Hematopoietic multipotent progenitor cell treated with erythropoietin and hydrocortisone succinate and interleukin-3 and kit ligand, for 17 days (in vitro differentiated cells): ENCODE measurements at places on chromosomes 12 and 14.

- no peak for DNase-seq
Observed at GRCh38 chr12:116382686-116383530, 105.4 kb upstream of the MED13L start.

- DNase-seq, result no peak
Observed at GRCh38 chr12:13539051-13539450, 342.5 kb downstream of the EMP1 start.

DNA sequence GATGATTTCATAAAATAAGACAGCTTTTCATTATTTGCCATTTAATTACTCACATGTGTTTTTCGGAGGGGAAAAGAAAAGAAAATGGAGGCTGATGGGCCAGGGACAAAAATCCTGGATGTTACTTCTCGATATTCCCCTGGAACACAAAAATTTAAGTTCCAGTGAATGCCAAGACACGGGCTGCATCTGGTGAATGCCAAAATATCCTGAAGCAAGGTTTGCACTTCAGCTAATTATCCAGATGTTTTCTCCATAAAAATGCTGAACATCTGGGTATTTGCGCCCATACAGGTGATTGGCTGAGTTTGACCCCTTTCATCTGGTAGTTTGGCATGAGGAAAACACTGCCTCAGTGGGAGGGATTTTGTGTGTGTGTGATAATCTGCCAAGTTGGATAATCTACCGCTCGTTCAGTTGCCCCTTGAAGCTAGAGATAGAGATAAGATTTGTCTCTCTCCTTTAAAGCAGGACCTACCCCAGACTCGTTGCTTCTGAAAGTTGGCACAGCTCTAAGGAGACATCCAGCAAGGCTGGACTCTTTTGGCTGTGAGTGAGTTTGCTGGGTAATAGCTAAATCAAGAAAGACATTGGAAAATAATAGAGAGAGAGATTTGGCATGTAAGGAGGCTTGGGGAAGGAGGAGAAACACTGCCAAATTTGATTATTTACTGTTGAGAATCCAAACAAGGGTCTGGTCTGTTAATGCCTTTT is 390.0 kb downstream of the EGLN3 start:
- no peak for DNase-seq

- no peak for DNase-seq
Observed at GRCh38 chr14:88064841-88065240, 59.9 kb downstream of the GPR65 start.

DNA sequence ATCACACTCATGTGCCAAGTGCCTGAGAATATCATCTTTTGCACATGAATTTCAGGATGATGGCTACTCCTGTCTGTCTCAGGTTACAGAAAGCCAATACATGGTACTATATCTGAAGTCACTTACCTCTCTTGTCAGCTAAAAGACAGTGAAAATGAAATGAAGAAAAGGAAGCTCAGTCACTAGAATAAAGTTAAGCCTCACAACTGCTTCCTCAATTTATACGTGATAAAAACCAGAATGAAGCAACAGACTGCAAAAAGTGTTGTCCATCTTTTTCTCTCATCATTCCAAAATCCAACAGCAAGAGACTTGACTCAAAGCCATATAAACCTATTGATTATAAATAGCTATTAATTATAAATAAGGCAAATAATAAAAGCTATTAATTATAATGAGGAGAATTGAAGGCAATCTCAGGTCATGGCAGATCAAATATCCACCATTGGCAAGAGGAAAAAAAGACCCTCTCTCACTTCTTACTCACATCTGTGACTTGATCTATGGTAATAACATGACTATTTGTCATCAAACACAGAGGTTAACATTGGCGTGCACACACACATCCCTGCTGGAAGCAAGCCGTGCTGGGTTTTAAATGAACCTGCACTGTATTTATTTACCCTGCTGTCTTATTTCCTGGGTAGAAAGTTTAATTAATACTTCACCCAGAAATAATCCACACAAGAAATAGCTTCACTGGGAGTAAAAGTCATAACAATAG is 10.0 kb downstream of the NIN start:
- DNase-seq, result no peak

GRCh38 chr12:55671746-55672145 is 35.1 kb downstream of the OR10P1 start:
- no peak for DNase-seq

- no peak for DNase-seq
Observed at GRCh38 chr14:92481811-92482555, 31.6 kb upstream of the RIN3 start.

GRCh38 chr14:101992708-101993107 is 28.3 kb downstream of the DYNC1H1 start:
- DNase-seq, result no peak

DNA sequence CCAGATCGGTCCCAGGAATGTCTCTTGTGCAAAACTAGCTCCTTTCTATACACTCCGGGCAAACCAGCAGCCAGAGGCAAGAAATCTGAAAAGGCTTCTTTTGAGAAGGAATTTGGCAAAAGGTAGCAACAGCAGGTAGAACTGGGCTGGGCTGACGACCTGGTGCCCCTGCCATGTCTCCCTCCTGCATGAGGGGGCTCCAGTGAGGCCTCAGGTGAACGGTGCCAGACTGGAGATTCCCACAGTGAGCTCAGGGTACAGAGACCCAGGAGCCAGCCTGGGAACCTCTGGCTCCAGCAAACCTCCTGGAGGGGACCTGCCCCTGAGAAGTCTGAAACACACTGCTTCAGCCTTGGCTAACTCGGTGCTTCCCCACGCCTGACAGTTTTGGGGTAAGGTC is 10.8 kb downstream of the ITPK1 start:
- no peak for DNase-seq

GRCh38 chr12:89971880-89972279 is 263.2 kb upstream of the ATP2B1 start:
- DNase-seq, result no peak

DNA sequence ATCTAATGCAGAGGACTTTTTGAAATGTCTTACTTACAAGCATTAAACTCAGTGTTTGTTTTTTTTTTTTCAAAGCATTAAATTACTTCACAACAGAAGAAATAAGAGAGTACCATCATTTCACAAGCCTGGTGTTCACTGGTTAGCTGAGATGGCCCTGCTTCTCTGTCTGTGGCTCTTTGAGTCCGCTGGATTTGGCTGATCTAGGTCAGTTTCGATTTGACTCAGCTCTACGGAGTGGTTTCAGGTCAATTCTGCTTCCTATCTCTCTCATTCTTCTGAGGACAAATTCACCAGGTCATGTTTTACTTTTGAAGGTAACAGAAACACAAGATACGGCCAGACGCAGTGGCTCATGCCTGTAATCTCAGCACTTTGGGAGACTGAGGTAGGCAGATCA is 1066.1 kb downstream of the FLRT2 start:
- DNase-seq, result no peak

DNA sequence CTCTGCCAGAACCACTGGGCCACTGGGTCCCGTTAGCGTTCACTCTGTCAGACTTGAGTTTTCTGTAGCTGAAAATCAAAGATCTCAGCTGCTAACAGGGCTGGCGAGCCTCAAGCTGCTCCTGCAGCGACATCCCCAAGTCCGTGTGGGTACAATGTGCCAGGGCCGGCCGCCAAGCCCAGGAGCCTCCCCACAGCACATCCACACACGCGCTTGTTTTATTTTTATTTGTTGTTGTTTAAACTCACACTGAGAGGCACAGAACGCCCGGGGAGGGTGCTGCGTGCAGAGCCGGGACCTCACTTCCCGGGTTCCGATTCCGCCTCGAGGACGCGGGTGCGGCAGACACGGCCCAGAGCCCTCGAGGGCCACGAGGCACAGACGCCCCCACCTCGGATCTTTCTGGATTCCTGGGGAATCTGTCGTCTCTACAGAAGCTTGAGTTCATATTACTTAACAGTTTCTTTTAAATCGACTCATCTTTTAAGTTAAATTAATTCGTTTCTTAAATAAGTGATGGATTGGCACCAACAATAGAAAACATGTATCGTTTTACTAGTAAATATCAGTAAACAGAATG is 9.3 kb downstream of the GALNT9 start:
- DNase-seq, result no peak

DNA sequence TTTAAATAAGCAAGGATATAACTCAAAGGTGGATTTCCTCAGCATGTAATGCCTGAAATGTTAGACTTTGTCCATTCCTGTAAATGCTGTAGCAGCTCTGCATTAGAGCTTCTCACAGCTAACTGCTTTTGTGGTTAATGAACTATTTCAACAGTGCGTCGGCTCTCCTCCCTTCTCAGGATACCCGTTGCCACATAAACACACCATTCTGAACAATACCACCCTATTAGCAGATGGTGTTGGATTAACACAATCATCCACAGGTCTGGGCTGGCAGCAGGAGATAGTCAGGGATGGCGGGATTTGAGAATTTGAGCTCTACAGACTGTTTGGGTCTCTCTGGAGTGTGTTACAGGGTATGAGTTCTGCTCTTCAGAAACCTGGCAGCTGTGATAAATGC is 33.5 kb upstream of the C12orf42 start:
- DNase-seq, result no peak

DNA sequence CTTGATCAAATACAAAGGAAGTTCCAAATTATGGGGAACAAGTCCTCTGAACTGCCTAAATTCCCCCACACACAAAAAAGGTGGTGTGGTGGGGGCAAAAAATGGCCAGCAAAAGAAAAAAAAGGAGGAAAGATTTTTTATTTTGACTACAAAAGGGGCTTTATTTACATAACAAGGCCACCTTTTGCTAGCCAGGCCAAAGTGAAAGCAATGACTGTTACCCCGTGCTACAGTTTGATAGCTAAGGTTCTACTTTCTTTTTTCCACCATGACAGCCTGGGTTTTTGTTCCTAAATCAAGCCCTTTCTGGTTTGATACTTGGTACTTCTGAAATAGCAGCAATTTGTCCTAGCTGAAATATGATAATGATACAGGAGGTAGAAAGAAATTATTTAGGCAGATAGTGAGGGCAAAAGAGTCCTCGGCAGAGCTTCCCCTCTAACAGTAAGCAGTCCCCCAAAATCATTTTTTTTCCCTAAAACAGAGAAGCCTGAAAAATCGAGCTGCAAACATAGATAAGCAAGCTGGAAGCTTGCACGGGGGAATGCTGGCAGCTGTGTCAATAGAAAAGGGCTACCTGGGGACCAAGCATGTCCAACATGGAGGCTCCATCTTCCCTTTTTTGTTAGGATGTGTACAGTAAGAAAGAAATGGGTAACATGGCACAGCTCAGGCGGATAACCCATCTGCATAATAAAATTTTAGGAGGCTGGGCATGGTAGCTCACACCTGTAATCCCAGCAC is 8.9 kb upstream of the B4GALNT1 start:
- no peak for DNase-seq

- no peak for DNase-seq
Observed at GRCh38 chr12:108298761-108299275, 40.3 kb downstream of the CMKLR1 start.

GRCh38 chr14:54807881-54808280 is 94.7 kb downstream of the GCH1 start:
- no peak for DNase-seq

DNA sequence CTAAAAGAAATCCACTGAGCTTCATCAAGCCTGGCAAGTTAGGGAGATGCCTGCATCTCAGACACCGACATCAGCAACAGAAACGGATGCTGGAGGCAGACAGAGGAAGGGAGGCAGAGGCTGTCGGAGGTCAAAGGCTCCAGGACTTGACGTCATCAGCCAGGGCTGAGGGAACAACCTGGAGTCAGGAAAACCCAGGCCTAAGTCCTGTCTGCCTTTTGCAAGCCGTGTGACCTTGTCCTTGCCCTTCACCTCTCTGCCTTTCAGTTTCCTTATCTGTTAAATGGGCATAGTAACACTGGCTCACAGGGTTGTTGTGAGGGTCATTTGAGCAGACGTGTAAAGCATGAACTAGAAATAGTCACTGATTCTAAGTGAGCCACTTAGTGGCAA is 194.2 kb downstream of the BCL11B start:
- no peak for DNase-seq

GRCh38 chr14:57583396-57583795 is 89.7 kb upstream of the CCDC198 start:
- no peak for DNase-seq

GRCh38 chr14:54597795-54598443 is 31.0 kb downstream of the SAMD4A start:
- no peak for DNase-seq

GRCh38 chr14:44490966-44491365 is 16.1 kb downstream of the FSCB start:
- DNase-seq, result no peak

- no peak for DNase-seq
Observed at GRCh38 chr12:85424581-85425348, 144.7 kb downstream of the ALX1 start.

DNA sequence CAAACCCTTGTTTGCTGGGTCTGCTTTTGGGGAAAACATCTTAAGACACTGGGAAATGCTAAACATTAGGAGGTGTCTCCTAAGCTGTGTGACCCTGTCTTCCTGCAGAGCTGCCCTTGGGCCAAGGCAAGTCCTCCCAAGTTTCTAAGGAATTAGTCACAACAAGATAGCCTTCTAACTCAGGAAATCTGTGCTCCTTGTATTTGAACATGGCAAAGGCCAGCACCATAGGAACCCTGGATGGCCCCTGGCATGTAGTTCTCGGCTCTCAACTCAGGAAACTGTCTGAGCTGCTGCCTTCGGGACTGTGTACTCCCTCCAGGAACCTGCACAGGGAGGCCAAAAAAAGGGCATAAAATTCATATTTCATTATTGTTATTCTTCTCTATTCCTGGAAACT is 37.6 kb upstream of the LTBP2 start:
- DNase-seq, result no peak

GRCh38 chr14:100532906-100533655 is 54.1 kb downstream of the BEGAIN start:
- DNase-seq, result no peak

- DNase-seq, result no peak
Observed at GRCh38 chr12:12870465-12870864, 20.9 kb upstream of the GPRC5A start.

- no peak for DNase-seq
Observed at GRCh38 chr12:4116251-4117111, 157.1 kb upstream of the CCND2 start.

GRCh38 chr14:32374155-32374554 is 45.1 kb downstream of the AKAP6 start:
- no peak for DNase-seq

DNA sequence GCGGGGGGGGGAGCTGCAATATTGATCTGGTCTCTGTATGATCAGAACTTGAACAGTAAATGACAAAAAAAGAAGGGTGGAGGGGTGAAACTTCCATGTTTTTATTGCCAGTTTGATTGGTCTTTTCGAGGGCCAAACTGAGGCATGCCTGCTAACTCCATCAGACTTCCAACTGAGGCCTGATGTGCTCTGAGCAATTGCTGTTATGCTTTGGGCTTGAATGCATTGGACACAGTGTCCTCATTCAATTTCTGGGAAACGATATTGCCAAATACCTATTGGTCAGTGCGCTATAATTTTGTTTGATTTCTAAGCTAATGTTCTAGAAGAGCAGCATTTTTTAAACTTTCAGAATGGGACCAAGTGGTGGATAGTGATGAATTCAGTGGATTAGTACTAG is 2.1 kb upstream of the SLC38A2 start:
- no peak for DNase-seq

- no peak for DNase-seq
Observed at GRCh38 chr12:113719911-113720591, 246.1 kb downstream of the RBM19 start.

DNA sequence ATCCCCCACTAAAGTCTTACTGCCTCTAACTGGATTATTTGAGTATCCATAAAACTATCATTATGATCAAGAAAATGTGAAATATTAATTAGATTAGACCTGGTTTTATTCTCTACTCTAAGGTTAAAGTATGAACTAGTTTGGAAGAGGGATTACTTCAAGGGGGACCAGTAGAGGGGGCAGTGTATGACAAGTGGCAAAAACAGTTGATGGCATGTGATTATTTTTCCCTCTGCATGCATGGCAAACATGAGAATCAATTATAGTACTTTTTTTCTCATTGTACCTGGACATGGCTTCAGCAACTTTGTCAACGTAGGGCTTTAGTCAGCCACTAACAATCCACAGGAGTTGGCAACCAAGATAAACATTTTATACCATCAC is 145.0 kb upstream of the SLC38A2 start:
- no peak for DNase-seq
